GM10248 (cell line): ENCODE measurements at places on chromosomes 12 and 14.

DNA sequence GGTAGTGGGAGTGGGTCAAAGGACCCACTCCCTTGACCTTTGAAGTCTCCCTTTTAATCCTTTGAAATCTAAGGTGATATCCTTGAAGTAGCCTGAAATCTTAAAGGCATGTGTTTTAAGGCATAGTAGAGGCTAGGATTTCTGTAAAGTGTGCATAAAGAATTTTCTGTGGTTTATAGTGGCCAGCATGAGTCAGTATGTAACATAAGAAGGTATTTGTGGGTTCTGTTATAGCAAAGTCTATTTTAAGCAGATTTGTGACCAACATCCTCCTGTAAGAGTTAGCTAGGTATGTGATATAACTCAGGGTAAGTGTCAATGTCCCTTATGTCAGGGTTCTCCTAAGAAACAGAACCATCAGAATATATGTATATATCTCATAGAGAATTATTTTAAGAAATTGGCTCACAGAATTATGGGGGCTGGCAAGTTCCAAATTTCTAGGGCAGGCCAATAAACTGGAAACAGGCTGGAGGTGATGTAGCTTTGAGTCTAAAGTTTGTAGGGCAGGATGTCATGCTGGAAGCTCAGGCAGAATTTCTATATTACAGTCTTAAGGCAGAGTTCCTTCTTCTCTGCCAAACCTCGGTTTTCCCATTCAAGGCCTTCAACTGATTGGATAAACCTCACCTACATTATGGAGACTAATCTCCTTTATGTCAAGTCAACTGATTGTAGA is 18.7 kb upstream of the EPYC start:
- DNase-seq: no peak

DNA sequence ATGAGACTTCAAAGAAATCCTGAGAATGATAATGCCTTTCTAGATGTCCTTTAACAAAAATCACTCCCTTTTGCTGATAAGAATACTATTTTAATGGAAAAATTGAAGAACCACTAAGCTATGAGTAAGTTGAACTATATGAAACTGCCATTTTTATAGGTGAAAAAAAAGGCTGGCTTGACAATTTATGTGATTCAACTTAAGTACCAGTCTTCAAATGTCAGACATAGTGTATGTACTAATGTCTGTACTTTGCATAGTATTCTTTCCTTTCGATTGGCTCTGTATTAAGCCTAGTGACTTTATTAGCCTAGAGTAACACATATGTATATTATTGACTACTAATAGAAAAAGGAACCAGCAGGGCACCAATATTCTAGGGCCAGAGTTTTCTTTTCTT is 11.9 kb downstream of the HEATR5A start:
- no peak for DNase-seq

DNA sequence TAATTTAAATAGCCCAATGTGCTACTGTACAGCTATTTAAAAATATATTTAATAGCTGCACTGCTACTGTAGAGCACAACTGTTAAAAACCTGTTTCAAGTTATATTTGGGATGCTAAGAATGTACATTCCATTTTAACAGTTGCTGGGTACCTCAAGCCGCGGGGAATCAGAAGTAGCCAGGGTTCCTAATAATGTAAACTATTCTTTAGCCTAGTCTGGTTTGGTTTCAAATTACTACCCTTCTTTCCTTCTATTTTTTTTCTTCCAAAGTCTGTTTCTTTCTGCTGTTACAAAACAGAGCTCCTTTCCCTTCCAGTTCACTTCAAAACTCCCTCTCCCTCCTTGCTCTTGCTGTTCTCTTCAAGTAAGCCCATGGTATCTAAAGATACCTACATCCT is 21.3 kb downstream of the SCAF11 start:
- DNase-seq: no peak

- DNase-seq: peak; percentile 37
Observed at GRCh38 chr12:110739894-110740293, 2.8 kb downstream of the PPP1CC start.
